ENCODE measurements at places on chromosomes 7 and 10.

DNA sequence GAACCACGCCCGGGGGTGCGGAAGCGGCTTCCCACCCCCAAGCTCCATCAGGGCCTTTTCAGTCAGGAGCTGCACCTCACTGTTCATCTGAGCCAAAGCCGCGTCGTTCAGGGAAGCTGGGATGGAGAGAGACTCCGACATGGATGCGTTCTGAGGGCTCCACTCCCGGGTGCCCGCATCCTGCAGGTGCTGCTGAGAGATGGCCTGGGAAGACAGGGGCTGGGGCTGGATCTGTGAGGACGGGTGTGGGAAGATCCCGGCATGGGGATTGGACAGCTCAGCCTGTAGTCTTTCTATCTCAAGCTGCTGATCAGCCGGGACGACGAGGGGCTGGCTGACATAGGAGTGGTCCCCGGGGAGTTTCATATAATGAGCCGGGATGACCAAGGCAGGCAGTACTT, 45.0 kb upstream of the NMT2 start:
- no peak for DNase-seq

- no peak for DNase-seq
Observed at GRCh38 chr7:152860310-152860709, 100.8 kb downstream of the ACTR3B start.

DNA sequence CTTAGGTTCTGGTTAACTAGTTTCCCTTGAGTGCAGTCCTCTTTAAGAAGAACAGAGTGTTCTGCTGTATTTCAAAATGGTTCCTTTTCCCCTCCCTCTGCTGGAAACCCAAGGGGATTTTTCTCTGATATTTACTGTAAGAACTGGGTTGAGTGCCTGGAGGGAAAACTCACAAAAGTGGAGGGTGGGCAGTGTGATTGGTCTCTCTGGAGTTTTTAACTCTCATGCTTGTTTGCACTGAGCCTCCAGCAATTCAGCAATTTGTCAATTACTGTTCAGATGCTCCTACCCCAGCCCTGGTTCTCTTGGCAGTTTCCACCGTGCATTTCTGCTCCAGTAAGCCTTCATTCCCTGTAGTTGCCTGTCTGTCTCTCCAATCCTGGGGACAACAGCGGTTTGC, 273.4 kb upstream of the SORCS1 start:
- DNase-seq: no peak

DNA sequence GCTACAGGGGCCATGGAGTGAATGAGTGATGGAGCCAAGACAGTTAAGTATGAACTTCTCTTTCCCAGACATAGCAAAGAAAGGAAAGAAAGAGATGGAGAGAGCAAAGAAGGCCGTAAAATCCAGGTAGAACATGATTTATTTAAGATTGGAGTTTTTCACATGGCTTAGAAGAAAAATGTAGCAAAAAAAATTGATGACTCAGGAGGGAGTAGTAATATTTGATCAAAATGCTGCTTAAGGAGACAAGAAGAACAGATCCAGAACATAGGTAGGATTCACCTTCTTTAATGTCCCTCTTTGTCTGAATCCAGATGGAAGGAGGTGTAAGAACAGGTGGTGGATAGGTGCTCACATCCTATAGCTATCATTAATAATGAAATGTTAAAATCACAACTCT, 51.0 kb upstream of the GLCCI1 start:
- no peak for DNase-seq

GRCh38 chr10:113927440-113927839, 73.0 kb downstream of the NHLRC2 start:
- DNase-seq: no peak

DNA sequence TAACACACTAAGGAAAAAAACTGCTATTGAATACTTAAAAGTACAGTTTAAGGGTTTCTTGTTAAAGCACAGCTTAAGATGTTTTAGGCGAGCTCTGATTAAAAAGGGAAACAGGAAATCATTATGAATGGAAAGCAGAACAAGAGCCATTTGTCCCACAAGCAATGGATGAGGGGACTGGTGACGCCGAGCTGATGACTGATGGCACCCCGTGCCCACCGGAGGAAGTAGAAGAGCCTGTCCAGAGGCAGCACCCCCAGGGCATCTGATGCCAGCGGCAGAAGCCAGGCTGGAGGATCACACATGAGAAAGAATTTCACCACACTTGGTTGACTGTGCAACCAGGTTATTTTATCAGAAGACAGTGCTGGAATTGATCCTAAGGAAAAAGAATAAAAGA, 15.0 kb upstream of the INSIG1 start:
- no peak for DNase-seq

DNA sequence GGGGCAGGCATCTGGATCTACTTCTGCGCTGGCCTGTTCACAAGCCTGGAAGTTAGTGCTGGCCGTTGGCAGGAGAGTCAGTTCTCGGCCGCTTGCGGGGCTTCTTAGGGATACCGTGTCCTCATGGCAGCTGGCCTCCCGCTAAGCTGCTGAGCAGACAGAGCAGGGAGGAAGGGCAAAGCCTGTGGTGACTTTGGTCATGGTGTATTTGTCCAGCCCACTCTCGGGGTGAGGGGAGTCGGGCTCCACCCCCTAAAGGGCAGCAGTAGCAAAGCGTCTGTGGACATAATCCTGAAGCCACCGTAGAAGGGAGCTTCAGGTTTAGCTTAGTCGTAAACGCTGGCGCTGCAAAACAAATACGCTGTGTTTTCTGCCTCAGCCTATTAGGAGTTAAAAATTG, 12.2 kb downstream of the UBE3C start:
- DNase-seq: peak; percentile 82

- no peak for DNase-seq
Observed at GRCh38 chr10:73838008-73838567, 26.7 kb upstream of the NDST2 start.

DNA sequence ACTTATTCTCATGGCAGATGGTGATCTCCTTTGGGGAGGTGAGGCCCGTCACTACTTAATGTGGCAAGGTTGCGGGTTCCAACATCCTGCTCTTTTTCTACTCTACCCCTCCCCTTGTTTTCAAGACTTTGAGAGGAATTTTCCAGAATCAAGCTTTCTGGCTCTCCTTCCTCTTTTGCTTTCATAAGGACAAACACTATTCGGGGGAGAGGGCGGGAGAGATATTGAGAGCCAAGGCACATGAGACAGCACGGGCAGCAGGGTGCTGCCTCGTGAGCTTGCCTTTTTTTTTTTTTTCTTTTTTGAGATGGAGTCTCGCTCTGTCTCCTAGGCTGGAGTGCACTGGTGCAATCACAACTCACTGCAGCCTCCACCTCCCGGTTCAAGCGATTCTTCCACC, 6.9 kb upstream of the PFKFB3 start:
- no peak for DNase-seq

DNA sequence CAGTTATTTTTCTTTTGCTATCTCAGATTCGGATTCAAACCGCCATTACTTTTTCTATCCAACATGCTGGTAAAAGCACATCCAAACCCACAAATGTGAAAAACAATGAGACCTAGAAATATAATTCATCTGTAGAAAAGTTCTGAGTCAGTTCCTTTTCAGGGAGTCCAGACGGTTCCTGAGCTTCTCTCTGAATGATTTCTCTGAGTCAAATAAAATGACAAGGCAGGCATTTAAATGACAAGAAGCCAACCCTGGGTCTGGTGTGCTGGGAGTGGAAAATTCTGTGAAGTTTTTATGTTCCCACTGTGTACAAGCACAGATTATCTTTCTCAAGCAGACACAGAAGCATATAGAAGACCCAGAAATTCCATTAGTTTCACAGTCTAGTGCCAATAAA, 96.3 kb upstream of the ANKRD1 start:
- DNase-seq: no peak

DNA sequence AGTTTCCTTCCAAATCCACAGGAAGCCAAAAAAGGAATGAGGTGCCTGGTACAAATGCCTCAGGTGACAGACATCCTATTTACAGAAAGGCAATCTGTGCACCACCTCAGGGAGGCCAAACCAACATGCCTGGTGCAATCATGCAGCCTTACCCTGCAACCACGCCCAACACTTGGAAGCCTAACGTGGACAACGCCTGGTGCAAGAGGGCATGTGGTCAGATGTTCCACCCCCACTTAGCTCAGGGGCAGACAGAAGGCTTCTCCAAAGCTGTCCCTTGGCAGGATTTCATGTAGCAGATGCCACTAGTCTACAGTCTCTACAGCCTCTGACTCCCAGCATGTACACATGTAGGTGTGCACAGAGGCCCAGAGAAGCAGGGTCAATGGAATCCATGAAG, 89.5 kb downstream of the KCNMA1 start:
- DNase-seq: no peak

DNA sequence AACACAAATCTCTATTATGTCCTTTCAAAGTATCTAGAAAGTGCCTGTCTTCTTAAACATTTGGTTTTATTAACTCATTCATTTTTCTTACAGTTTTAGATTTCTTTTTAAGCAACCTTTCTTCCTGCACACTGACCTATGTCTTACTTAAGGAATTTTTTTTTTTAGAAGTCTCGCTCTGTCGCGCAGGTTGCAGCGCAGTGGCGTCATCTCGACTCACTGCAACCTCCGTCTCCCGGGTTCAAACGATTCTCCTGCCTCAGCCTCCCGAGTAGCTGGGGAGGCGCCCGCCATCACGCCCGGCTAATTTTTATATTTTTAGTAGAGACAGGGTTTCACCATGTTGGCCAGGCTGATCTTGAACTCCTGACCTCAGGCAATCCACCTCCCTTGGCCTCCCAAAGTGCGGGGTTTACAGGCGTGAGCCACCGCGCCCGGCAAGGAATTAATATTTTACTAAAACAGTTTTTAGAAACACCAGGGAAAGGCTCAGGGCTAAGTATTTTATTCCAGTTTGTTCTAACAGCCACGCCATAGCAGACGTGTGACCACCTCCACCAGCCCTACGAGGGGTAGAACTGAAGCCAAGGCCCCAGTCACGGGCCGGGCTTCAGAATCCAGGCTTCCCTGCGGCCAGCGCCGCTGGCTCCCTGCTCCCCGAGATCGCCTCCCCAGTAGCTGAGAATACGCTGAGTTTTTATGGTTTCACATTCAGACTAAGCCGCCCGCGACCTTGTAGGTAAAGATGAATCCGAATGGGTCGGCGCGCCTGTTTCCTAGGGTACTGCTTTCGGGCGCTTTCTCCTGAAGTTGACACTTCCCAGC, 941 bp upstream of the LUC7L2 start:
- DNase-seq: peak; percentile 26

GRCh38 chr10:33734393-33735155, 400.1 kb upstream of the NRP1 start:
- DNase-seq: no peak

- DNase-seq: no peak
Observed at GRCh38 chr10:124591123-124591495, 129.5 kb downstream of the LHPP start.

DNA sequence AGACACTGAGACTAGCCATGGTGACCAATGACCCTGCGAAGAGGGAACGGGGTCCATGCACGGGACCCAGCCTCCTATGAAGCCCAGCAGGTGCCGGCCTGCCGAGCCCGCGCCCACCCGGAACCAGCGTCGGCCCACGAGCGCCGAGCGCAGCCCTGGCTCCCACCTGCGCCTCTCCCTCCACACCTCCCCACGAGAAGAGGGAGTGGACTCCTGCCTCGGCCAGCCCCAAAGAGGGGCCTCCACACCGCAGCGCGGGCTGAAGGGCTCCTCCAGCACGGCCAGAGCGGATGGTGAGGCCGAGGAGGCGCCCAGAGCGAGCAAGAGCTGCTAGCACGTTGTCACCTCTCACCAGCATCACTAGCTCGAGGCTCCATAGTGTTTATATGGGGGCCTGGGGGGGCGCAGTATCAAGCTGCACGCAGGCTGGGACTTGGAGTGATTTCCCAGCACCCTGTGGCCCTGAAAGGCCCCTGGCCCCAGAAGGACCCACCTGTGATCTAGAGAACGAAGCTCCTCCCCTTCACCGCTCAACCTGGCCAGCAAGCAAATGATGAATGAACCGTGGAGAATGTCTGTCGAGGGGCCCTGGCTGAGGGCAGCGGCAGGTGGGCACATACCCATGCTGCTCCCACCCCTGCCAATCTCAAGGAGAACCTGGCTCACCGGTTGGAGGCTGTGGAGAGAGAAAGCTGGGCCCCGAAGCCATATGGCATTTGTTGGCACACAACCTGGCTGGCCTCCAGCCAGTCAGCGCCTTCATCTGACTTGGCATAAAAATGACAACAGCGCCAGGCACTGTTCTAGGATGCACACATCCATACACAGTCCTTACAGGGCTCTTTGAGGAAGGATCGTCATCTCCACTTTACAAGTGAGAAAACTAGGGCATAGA, 30.7 kb downstream of the GHRHR start:
- no peak for DNase-seq

GRCh38 chr10:3173171-3173878, 743 bp upstream of the PITRM1 start:
- peak; percentile 99 for DNase-seq

DNA sequence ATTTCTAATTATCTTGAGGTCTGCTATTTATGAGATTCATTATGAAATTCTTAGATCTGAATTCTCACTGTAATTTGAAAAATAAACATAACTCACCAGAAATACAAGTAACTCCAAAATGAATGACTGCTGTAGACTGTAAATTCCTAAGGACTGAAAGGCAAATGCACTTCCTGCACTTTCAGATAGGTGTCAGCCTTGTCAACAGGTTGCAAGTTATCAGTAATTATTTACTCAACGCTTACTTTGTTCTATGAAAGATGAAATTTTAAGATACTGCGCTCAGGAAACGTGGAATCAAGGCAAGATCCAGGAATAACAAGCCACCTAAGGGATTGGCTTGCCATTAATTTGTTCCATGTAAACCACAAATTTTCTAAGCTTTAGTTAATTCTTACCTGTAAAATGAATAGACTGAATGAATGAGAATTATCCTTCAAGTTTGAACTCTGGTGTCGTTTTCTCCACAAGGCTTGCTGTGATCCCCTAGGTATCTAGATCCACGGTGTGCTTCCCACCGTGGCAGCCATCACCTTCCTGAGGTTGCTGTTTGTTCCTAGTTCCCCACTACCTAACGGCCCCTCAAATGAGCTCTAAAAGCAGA, 12.6 kb downstream of the DHX32 start:
- DNase-seq: peak; percentile 36

GRCh38 chr10:24214762-24215161, 5.8 kb downstream of the KIAA1217 start:
- no peak for DNase-seq

- no peak for DNase-seq
Observed at GRCh38 chr10:10047426-10047825, 970.2 kb upstream of the CELF2 start.
